CD4-positive, alpha-beta T cell treated with Interleukin-15 for 4 hours (primary cell): ENCODE measurements at places on chromosomes 1 and 21.

DNA sequence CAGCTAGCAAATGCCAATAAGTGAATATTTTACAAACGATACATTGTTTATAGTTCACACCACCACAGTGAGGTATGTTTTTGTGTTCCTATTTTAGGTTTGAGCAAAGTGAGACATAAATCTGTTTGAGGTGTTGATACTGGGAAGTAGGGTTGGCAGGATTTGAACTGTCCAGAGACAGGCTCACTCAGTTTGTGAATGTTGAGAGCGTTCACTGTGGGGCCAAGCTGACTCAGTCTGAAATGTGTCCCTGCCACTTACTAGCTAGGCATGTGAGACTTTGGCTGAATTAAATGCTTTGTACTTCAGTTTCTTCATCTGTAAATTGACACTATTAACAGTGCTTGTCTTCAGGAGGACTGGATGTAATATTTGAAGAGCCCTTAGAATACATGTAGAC is 35.1 kb downstream of the DIRAS3 start:
- DNase-seq = no peak

DNA sequence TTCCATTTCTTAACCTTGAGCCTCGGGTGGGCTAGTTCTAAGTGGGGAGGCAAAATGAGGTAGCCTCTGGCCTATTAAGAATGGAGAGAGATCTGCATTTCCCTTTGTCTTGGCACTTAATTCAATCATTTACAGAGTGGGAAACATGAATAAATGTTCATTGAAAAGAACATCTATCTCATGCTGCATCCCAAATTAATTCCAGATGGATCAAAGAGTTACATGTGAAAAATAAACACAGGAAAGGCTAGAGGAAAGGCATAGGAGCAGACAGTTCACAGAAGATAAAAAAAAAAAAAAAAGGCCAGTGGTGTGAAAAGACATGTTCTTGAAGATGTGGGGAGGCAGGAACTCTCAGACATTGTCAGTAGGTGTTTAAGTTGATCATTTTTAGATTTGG is 35.7 kb upstream of the EPS8L3 start:
- no peak for DNase-seq

DNA sequence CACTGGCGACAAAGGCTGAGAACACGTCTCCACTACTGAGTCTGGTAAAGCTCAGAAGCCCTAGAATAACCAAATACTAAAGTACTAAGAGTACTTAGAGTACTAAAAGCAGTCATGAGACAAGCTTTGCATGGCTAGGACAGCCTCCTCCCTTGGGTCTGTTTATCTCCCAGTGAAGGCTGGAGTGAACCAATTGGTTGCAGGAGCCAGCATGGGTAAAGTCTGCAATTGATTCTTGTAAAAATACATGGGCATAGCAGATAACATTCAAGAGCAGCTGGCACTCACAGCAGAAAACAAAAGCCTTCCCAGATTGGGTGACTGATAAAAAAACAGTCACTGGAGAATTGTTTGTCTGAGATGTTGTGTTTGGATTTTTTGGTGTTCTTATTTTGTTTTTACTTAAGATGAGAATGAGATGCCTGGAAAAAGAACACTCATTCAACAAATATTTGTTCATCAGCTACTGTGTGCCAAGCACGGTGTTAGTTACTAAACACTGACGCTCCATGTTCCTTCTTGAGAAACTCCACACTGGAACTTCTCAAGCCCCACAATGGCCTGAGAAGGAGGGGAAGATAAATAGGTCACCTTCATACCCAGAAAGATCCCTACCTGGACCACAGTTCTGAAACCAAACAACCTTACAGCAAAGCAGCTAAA is 3.7 kb downstream of the IRF6 start:
- DNase-seq = no peak

DNA sequence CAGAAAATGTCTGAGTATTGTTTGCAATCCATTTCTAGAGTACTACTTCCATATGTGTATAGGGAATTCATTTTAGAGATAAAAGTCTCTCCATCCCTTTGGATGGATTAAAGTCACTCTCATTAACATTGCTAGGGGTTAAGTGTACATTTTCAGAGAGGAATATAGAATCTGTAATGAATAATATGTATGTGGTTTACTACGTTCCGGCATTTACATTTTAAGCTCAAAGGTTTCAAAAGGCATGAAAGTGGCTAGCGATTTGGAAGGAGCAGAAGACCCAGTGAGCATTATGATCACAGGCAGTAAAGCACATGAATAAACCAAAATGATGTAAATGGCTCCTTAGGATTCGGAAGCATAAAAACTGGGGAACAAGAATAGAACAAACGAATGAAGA is 123.0 kb downstream of the DSCAM start:
- no peak for DNase-seq

DNA sequence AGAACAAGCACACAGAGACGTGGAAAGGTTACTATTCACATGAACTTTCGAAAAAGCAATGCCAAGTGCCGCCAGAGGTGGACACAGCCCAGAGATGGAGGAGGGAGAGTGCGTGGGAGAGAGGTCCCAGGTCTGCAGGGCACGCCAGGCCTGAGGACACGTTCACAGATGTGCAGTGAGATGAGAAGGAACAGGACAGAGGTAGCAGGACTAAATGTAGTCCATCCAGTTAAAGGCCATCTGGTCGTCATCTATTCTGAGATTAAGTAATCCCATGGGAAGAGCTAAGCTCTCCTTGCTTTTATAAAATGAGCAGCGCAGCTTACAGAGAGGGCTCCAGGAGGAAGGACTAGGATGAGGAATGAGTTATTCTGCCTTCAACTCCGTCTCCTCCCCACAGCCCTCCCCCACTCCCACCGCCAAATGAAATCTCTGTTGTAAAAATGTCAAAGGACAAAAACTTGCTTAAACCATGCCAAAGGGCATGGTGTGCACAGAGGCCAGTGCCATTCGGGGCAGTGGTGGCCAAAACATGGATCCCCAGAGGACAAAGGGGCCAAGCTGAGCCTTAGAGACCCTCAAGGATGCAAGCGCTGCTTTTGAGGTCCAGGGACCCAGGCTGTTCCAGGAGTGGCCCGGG is 85.4 kb upstream of the SLC25A33 start:
- DNase-seq = no peak

GRCh38 chr1:53339736-53340635 is 12.1 kb upstream of the LRP8 start:
- DNase-seq = no peak

DNA sequence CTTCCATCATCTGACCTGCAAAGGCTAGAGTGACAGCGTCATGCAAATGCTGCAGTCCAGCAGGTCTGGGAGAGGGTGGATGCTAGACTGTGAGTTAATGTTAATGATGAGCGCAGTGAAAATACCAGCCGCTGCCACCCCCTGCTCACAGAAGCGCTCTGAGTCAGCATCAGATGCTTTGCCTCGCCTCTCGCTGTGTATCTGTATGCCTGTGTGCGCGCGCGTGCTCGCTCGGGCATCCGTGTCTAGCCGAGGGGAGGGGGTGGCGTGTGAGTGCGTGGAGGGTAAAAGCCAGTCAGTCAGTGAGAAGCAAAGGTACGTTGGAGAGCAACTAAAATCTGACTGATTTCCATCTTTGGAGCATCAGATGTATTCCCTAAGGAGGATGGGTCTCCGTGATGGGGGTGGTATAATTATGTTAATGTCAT is 858.7 kb downstream of the USP25 start:
- DNase-seq = no peak

DNA sequence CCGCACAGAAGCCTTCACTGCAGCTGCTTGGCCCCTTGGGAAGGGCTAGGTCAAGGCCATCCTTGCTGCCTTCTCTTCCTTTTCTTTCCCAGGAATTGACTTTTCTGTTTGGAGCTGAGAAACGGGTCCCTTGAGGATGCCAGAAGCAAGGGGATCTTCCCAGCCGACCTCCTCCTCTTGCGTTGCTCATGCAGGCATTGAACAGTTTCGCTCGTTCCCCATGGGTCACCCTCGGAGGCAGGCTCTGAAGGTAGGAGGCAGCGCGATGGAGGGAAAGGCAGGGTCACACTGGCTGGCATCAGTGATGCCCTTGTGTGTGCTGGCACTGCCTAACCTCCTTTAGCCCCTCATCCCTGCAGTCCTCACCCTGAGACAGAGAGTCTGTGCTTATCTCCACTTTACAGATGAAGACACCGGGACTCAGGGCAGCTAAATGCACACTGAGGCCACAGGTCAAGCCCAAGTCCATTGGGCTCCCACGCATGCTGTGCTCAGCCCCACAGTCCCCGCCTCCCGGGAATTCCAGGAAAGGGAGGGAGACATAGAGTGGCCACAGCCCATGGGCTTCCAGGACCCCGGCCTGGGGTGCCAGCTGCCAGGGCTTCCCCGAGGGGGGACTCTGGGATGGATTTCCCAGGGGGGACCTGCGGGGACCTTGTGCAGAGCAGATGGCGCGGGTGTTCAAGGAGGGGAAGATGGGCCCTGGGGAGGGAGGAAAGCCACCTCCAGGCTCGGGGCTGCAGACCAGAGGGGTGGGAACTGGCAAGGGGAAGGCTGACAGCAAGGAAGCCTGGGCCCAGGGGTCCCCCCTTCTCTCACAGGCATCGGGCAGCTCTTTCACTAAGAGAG is 90.2 kb downstream of the SPSB1 start:
- no peak for DNase-seq

- DNase-seq = no peak
Measured at GRCh38 chr1:29410476-29410875, 174.2 kb downstream of the PTPRU start.

- no peak for DNase-seq
Measured at GRCh38 chr1:16451841-16452528, 11.5 kb downstream of the NECAP2 start.

DNA sequence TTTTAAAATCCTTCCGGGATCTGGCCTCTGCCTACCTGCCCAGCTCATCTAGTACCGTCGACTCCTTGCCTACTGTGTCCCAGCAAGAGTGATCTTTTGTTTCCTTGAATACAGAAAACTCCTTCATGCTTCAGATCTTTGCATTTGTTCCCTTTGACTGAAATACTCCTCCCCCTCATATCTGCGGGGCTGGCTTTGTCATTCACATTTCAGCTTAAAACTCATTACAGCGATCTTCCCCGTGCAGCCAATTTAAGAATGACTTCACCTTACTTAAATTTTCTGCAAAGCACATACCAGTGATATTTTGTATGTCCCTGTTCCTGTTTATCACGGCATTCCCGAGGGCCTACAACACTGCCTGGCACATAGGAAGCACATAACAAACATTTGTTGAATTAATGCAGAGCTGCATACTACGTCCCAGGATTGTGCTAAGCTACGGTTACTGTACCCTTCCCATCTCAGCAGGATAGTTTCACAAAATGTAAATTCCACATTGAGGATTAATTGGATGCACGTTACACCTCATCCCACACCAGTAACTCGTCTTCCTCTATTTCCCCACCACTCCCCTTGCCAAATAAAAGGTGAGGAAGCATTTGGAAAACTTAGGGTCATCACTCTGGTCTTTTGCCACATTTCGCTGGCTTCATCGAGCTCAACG is 837 bp upstream of the DESI2 start:
- no peak for DNase-seq

GRCh38 chr21:40610345-40610744 is 236.6 kb downstream of the DSCAM start:
- DNase-seq = no peak

- no peak for DNase-seq
Measured at GRCh38 chr1:5432436-5432835, 559.8 kb downstream of the NPHP4 start.

- DNase-seq = no peak
Measured at GRCh38 chr21:36255663-36256062, 64.3 kb upstream of the MORC3 start.
